CMK (cell line): ENCODE measurements at places on chromosomes 2 and 18.

DNA sequence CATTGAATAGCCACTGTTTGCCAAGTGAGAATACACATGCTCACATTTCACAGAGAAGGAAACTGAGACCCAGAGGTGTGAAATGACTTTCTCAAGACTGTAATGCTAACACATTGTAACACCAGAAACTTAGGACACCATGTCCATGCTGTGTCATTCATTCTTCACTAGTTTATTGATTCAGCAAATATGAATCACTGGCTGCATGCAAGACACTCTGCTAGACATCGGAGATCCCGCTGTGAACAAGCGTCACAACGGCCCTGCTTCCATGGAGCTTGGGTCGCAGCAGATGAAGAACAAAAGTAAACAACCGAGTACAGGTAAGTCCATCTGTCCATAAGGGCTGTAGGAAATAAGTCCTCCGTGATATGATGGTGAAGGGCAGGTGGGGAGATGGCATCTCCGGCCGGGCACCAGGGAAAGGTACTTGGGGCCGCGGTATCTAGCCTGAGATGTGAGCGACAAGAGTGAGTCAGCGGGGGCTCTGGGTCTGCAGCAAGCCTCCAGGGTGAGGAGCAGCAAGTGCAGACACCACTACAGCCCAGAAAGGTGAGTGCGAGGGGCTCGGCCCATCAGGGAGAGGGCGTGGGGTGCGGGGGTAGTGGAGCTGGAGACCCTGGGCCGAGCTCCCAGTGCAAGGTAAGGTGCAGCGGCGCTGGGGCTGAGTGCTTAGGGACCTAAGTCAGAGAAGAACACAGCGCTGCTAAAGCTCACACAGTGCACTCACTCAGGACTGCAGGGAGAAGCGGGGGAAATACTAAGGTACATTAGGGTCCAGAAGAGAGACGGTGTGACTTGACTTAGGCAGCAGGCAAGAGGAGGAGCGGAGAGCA is 391.2 kb downstream of the FBXO15 start:
- DNase-seq = no peak

- no peak for DNase-seq
These were observed 8.5 kb upstream of the CYRIA start for GRCh38 chr2:16674154-16674553.

DNA sequence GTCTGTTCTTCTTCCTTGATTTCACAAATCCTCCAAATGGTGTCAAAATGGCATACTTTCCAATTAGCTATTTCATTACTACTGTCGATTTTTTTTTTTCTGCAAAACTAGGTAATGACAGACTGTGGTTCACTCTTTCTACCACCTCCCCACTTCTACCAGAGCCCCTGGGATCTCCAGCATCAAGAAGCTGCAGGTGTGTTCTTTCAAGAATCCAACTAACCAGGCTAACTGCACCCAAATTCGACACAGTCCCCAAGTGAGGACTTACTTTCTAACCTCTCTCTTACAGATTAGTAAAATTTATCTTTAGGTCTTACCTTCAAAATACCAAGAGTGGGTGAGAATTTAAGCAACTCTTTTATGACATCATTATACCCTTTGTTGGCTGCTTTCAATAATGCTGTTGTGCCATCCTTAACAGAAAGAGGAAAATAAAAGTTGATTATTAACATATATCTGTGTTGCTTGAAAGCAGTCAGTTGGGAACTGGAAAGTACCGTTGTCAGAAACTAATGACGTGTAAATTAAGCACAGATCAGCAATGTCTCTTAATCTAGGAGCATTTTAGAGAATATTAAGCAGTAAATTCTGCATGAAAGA is 31.2 kb upstream of the NPC1 start:
- DNase-seq = no peak

- DNase-seq = no peak
These were observed 192.5 kb upstream of the FOSL2 start for GRCh38 chr2:28199995-28200679.

GRCh38 chr2:203869223-203870042 is 1.9 kb downstream of the CTLA4 start:
- no peak for DNase-seq

DNA sequence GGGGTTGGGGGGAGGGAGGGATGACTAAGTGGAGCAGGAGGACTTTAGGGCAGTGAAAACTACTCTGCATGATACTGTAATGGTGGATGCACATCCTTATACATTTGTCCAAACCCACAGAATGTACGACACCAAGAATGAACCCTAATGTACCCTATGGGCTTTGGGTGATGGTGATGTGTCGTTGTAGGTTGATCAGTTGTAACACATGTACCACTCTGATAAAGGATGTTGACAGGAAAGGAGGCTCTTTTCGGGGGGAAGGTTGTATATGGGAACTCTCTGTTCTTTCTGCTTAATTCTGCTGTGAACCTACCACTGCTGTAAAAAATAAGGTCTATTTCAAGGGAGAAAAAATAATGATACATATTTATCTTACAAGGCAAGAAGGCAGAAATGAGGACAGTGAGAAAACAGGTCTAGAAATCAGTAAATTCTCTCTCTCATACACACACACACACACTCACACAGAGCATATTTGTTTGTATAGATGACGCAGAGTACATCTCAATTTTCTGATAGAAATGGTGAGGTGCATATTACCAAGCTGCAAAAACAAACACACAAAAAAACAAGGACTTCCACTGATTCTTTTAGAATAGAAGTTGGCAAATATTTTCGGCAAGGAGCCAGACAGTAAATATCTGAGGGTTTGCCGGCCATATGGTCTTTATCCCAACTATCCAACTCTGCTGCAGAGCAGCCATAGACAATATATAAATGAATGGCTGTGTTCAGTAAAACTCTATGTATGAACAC is 20.2 kb downstream of the FAM124B start:
- no peak for DNase-seq

DNA sequence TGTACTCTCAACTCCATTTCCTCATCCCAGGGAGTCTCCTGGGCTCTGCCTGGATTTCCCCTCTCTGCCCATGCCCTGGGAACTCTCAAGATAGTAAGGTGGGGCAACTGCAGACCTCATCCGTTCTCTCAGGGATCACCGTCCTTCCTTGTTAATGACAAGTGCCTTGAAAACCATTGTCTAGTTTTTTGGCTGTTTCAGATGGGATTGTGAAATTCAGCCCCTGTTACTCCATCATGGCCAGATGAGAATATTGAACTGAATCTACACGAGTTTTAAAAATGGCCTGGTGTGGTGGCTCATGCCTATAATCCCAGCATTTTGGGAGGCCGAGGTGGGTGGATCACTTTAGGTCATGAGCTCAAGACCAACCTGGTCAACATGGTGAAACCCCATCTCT is 665 bp upstream of the HRH4 start:
- DNase-seq = no peak

- no peak for DNase-seq
These were observed 104.2 kb downstream of the CRIM1 start for GRCh38 chr2:36459725-36460137.

- no peak for DNase-seq
These were observed 75.1 kb downstream of the DPP10 start for GRCh38 chr2:114517580-114517979.

DNA sequence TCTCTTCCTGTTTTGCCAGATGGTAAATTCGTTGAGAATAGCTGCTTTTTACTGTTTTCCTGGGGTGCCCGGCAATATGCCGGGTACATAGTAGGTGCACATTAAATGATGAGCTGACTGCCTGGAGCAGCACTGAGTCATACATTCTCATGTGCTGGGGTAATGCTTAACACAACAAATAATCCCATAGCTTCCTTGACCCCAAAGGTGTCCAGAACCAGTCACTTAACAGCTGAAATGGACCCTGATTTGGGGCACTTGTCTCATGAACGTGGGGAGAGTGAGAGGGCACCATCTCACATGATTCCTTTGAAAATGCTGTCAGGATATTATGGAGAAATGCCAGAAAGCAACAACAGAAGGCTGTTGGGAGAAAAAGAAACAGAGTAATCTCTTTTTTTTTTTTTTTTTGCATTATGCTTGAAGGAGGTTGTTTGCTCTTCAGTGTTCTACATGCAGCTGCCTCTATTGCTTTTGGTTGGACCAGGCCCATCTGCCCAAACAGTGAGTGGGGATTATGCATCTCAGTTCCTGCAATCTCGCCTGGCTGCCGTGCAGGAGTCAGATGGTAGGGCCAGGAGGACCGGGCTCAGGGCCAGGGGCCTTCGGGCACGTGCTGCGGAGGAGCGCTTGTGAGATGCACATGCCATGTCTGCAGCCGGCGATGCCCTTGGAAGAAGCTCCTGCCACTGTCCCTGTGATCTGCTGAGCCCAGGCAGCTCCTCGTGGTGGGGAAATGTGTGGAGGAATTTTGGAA is 162.1 kb downstream of the SH3RF3 start:
- DNase-seq = no peak

DNA sequence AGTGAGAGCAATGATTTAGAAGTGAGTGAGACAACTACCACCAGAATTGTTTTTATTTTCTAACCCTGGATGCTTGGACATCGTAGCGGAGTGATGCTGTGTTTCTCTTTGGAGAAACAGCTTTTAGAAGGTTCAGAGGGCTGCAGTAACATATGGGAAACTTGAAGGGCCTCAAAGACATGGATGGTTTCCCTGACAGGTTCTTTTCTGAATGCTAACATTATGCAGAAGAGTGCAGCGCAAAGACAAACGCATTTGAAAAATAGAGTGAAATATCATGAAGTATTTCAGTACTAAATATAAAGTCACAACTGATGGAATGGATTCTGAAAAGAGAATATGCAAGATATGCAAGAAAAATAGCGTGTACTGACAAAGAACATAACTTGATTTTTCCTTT is 385.1 kb upstream of the DSEL start:
- DNase-seq = no peak

DNA sequence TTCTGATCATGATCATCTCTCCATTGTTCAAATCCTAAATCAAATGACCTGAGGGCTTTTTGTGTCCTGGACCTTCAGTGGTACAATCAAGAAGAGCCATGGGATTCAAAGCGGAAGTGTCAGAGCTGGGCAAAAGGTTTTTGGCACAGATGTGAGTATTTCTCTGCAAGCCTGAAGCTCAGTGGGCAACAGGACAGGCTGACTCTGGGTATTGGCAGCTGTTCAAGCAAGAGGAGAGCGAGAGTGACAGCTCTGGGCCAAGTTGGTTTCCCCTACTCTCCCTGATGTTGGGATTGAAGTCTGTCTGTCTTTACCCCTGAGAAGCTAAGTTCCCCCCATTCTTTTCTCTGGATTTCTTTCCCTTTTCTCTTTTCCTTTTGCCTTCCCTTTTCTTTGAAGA is 33.3 kb downstream of the DSEL start:
- no peak for DNase-seq

DNA sequence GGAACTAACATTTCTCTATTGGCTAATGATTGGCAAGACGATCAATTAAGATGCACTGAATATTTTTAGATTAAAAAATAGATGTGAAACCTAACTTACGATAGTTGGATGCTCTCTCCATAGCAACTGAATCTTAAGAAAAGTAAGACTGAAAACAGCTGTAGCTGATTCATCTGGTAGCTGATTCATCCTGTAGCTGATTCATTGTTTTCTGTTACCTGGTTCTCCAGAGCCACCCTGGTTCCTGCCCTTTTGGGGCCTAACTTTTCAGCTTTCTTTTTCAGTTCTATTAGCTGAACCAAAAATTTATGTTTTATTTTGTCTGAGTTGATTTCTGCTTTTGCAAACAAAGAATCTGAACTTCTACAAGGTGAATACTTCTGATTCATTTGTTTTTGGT is 22.7 kb upstream of the SPR start:
- no peak for DNase-seq

GRCh38 chr2:28454016-28454930 is 41.6 kb upstream of the PLB1 start:
- DNase-seq = no peak

GRCh38 chr2:240253583-240254145 is 113.2 kb upstream of the OTOS start:
- no peak for DNase-seq

GRCh38 chr2:60416221-60417008 is 137.0 kb downstream of the BCL11A start:
- DNase-seq = no peak

- no peak for DNase-seq
These were observed 71.1 kb upstream of the DSC1 start for GRCh38 chr18:31233621-31234275.

GRCh38 chr2:177429688-177430325 is 37.2 kb downstream of the AGPS start:
- no peak for DNase-seq

- no peak for DNase-seq
These were observed 93.9 kb upstream of the CTDP1 start for GRCh38 chr18:79585395-79586370.
